ENCODE measurements at places on chromosomes 13 and 19. TPM values are rescaled to one million over a fixed set of nuclear protein-coding genes. Genes with fewer than 3 reads are reported as not detected.

Gene F2RL3
- total RNA-seq: 4.6 TPM

DNA sequence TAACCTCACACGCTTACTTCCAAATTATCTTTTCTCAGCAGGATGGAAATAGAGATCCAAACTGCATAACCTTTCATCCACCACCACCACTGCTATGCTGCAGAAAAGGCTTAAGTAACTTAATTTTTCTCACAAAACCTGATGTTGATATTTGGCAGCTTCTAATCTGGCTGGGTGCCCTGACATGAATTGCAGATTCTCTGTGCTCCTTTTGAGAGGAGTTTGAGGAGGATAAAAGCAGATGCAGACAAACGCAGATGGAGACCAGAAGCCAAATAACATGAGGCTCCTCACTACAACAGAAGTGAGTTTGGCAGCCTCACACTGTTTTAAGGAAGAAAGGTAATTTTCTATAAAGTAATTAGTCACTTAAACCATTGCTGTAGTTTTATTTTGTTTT lies 646.2 kb upstream of the ATXN8OS start:
- no peak for DNase-seq

Gene KLK13
- total RNA-seq: not detected

DNA sequence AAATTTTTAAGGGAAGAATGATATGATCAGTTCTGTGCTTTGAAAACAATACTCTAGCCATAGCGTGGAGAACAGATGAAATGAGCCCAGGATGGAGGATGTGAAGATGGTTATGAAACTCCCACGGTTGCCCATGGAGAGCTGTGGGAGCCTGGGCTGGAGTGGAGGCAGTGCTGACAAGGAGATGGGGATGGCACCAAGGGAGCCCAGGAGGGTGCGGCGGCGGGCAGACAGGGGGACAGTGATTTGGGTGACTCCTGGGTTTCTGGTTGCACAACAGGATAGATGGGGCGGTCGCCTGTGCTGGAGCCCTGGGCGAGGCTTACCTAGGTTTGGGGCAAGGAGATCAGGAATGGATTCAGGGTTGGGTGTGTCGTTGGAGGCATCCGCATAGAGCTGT lies 15.9 kb downstream of the ARHGEF7 start:
- DNase-seq: no peak

DNA sequence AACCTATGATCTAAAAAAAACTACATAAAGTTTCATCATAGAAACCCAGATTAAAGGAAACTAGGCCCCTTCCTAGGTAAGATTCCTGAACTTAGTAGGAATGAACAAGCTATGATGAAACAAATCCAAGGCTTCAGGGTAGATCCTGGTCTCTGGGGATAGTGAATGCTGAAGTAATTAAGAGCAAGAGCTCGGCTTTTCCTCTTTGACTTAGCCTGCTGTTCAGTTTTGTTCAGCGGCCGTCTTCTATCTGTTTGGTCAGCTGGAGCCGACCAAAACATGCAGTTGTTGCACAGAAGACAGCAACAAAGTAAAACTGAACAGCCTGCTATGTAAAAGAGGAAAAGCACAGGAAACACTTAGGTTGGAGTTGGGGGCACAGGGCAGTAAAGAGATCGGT lies 44.1 kb upstream of the RFXAP start:
- DNase-seq: no peak

DNA sequence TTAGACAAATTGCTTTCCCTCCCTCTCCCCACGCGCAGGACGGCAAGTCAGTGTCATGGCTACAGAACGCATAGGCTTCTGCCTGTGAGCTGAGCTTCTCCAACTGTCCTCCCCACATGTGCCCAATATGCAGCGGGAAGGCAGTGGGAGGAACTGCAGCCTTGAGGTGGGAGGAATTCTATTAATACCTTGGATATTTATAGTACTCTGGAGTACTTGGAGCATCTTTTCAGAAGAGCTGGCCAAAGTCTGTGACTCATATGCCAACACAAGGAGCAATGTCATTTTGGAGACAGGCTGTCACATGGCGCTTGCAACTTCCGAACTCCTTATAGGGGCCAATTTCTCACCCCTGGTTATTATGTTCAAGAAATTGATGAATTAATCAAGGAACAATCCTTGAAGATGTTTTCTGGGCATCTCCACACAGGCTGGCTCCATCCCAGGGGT lies 245.0 kb upstream of the SERP2 start:
- DNase-seq: peak; percentile 74

DNA sequence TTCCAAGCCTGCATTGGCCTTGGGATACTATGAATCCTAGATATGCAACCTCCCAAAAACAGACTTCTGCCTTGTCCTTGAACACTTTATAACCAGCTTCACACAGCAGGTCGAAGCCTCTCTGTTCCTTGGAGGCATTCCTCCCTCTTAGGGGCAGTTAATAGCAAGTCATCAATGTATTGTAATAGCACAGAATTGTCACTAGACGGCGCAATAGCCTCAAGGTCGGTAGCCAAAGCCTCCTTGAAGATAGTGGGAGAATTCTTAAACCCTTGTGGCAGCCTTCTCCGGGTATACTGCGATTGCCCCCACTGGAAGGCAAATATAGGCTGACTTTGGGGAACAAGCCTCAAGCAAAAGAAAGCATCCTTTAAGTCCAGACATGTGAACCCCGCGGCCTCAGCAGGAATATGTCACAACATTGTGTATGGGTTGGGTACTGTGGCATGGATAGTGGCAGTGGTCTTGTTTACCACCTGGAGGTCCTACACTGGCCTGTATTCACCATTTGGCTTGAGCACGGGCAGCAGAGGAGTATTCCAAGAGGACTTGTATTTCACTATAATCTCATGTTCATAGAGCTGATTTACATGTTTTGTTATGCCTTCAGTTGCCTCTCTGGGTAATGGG lies 61.1 kb downstream of the ZNF431 start:
- peak; percentile 20 for DNase-seq

DNA sequence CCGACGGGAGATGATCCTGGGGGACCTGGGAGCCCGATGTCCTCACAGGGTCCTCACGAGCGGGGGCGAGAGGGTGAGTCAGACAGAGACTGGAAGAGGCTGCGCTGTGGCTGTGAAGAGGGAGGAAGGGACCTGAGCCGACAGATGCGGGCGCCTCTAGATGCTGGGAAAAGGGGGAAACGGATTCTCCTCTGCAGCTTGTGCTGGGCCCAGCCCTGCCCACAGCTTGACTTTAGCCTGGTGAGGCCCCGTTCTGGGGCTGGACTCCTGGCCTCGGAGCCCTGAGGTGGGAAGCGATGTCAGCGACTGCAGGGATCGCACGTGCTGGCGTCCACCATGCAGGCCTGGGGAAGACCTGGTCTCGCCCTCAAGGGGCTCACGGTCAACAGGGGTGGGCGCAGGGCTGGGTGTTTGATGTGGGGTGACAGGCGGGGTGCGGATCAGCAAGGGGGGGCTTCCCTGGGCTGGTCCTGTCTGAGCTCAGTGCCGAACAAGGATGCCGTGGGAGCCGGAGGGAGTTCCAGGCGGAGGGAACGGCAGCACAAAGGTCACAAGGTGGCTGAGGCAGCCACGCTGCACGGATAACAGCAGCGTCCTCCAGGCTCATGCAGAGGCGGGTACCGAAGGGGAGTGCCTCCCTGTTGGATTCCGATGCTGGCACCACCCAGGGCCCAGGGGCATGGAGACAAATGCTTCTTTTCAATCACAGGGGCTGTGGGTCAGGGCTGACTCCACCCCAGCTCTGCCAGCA lies 31.8 kb downstream of the PIP5K1C start:
- no peak for DNase-seq

GRCh38 chr13:76828316-76828741 lies 57.9 kb downstream of the KCTD12 start:
- DNase-seq: no peak

- peak; percentile 83 for DNase-seq
These were observed 220.9 kb downstream of the FOXO1 start for GRCh38 chr13:40445557-40445990.

- DNase-seq: no peak
These were observed 17.7 kb downstream of the POLRMT start for GRCh38 chr19:615619-616018.

GRCh38 chr19:6248844-6249243 lies 30.9 kb downstream of the MLLT1 start:
- no peak for DNase-seq

Gene PTH2
- not detected for total RNA-seq

GRCh38 chr13:73190477-73190876 lies 131.7 kb downstream of the KLF5 start:
- no peak for DNase-seq

DNA sequence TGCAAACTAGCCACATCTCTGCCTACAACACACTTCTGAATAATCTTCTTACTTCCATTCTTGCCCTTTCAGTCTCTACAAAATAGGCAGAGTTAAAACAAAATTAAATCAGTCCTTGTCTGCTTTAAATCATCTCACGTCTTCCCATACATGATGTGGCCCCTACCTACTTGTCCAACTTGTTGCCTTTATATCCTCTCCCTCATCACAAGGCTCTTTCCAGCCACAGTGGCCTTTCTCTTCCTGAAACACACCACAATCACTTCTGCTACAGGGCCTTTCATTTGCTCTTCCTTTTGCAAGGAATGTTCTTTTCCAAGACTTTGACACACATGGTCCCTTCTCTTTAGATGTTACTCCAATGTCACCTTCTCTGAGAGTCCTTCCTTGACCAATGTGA lies 1.7 kb downstream of the RBM26 start:
- DNase-seq: no peak

DNA sequence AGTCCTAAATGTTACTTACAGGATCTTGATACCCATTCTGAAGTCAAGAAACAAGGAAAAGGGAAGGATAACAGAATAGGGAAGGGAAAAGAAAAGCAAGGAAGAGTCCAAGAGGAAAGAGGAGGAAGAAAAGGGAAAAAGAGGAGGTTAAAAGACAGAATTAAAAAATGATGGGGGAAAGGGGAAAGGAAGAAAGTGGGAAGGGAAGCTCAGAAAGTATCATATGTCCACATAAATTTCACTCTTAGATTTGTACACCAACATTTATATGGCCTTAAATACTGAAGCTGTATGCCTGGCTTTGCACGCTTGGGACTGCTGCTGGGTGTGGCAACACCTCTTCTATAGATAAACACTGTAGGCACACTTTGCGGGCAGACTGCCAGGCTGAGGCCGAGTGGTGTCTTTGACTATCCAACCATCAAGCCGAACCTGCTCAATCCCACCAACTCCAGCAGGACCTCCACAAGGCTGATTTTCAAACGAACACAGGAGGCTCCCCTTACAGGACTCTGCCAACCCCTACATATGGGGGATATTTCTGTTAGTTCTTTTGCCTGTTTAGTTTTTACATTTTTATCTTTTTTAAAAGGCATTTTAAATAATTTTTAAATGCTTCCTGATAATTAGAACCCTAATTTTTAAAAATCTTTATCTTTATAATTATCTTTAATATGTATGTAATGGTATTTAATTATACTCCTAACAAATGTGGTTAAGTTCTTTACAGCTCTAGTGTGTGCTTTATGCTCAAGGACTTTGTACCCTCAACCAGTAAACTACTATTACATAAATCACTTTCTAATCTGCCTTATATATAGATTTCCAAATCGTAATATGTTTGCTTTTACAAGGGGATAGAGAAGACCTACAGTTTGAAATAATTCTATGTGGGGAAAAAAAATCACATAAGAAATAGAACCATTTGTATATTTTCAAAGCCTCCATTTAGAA lies 154.2 kb downstream of the DIAPH3 start:
- DNase-seq: no peak
